Nephron progenitor cell (in vitro differentiated cells): ENCODE measurements at places on chromosomes 12 and 14.
A peak's percentile ranks its signal among the peaks of the same experiment; 100 is the strongest.

DNA sequence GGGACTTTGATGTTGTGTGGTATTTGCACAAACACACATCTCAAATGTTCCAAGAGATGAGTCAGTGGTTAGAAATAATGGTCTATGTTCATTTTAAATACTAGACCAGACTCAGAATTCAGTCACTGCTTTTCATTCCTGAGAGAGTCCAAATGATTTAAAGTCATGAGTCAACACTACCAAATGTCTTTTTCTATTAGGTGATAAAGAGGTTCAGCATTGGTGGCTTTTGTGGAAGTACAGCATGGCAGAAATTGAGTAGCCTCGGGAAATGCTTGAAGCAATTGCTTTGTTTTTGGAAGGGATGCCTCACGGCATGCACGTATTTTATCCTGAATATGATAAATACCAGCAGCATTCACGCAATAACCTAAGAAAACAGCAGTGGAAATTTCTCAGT, 115.7 kb downstream of the DIO2 start:
- no peak for DNase-seq

DNA sequence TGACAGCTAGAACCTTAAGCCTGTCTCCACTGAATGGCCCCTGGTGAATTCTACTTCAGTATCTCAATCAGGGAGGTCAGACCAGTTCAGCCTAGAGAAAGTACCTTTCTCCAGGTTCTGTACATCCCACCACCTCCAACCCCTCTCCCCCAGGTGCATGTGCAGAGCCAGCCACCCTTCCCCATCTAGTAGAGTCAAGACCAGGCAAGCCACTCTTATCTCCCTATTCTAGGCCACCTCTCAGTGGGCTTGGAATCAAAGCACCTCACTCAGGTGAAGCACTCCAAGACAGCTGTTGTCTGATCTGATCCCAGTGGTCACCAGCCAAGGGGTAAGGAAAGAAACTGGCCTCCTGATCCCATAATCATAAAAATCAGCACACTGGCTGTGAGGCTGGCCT, 340.9 kb downstream of the BCL11B start:
- no peak for DNase-seq

GRCh38 chr12:666766-667308, 3.6 kb upstream of the NINJ2 start:
- DNase-seq = no peak

- peak; percentile 20 for DNase-seq
Measured at GRCh38 chr14:104105071-104105821, 19.7 kb downstream of the ASPG start.

DNA sequence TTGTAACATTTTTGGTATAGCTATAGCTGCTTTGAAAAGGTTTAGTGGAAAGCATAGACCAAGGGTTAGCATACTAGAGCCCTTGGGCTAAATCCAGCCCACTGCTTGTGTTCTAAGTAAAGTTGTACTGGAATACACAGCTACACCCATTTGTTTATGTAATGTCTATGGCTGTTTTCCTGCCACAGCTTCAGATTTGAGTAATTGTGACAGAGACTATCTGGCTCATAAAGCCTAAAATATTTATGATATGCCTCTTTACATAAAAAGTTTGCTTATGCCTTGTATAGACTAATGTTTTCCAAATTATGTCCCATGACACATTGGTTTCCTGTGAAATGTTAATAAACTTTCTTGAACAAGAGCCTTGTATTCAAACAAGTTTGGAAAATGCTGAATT, 234.8 kb upstream of the ATP2B1 start:
- DNase-seq = no peak

DNA sequence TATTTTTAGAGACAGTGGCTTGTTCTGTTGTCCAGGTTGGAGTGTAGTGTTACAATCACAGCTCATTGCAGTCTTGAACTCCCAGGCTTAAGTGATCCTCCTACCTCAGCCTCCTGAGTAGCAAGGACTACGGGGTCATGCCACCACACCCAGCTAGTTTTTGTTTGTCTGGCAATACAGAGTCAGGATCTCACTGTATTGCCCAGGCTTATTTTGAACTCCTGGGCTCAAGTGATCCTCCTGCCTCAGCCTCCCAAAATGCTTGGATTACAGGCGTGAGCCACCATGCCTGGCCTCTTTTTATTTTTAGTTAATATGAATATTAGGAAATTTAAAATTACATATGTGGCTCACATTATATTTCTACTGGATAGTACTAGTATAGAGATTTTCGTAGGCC, 28.9 kb downstream of the PPTC7 start:
- no peak for DNase-seq

- no peak for DNase-seq
Measured at GRCh38 chr14:32354716-32355115, 25.6 kb downstream of the AKAP6 start.

DNA sequence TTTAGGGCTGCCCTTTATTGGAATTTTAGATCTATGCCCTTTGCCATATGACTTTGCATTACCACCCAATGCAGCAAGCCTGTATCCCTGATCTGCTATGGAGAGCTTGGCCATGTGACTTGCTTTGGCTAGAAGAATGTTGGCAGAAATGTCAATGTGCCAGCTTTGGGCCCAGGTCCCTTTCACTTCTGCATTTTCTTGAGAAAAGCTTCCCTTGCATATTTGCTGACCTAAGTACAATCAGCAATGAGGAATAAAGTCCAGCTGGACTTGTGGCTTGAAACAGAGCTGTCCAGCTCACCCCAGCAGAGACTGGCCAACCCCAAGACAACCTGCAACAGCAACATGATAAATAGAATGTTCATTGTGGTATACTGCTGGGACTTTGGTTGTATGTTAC, 135.9 kb downstream of the PAH start:
- DNase-seq = no peak

DNA sequence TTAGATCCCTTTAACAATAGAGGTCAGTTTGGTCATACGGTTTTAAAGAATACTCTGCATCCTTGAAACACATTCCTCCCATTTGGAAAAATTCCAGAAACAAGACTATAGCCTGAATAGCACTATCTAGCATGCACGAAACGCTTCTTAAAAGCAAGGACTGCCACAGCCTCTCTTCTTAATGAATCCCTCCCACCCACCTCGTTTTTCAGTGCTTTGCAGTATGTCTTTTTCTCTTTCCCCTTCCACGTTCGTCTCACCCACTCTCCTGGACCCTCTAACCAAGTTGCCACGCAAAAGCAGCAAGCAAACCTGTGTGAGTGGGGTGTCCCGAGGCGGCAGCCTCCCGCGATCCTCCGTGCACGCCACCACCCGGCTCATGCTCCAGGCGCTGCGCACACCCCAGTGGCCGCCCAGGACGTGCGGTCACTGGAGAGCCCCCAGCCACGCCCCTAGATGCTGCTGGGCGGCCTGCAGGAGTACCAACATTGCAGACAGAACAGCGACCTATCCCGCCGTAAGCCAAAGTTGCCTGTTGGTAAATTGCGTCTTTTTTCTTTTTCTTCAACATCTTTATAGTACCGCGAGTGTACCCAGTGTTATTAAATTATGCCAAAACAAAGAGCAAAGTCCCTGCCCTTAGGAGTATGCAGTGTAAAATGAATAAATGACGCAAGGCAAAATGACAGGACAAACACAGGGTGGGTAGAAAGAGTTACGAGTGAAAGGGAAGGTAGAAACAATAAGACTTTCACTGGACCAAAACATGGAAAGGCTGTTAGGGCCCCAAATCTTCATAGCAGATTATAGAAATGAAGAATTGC, at the start of gene SLC38A4:
TSS of gene SLC38A4 (minus strand) at position 407 of the 824 bp plus-strand sequence. CDS start 32,926 bp downstream, outside the sequence.
- DNase-seq = peak; percentile 70

GRCh38 chr12:47755655-47756562, 2.8 kb downstream of the RAPGEF3 start:
- DNase-seq = peak; percentile 49

DNA sequence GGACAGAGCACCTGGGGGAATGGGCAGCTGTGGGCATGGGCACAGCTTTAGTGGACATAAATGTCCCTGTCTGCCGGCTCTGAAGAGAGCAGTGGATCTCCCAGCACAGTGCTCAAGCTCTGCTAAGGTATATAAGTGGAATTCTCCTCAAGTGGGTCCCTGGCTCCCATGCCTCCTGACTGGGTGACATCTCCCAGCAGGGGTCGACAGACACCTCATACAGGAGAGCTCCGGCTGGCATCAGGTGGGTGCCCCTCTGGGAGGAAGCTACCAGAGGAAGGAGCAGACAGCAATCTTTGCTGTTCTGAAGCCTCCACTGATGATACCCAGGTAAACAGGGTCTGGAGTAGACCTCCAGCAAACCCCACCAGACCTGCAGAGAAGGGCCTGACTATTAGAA, 25.0 kb upstream of the NUAK1 start:
- no peak for DNase-seq

GRCh38 chr12:104280111-104280510, 23.4 kb upstream of the EID3 start:
- DNase-seq = no peak

- DNase-seq = no peak
Measured at GRCh38 chr12:24608108-24608507, 340.8 kb downstream of the BCAT1 start.

GRCh38 chr14:32825058-32825457, 113.6 kb upstream of the NPAS3 start:
- DNase-seq = no peak

DNA sequence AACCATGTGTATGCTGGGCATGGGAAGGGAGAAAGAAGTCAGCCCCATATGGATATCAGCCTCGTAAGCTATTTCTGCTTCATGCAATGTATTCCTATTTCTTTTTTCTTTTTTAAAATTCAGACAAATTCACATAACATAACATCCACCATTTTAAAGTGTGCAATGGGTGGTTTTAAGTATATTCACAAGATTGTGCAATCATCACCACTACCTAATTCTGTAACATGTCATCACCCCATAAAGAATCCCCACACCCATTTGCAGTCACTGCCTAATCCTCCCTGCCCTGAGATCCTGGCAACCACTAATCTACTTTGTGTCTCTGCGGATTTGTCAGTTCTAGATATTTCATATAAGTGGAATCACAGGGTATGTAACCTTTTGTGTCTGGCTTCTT, 9.5 kb downstream of the POMT2 start:
- no peak for DNase-seq

DNA sequence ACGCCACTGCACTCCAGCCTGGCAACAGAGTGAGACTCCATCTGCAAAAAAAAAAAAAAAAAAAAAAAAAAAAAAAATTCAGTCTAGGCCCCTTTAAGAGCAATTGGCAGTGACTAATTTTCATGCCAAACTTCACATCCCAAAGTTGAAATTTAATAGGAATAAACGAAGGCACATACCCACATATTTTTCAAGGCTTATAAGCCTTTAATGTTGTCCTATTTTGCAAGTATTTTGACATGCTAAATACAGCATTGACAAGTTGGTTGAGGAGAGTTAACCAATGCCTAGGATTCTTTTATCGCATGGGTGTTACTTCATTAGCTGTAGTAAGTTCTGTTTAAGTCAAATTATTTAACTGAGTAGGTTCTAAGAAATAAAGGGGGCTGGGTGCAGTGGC, 23.5 kb upstream of the HIP1R start:
- no peak for DNase-seq

DNA sequence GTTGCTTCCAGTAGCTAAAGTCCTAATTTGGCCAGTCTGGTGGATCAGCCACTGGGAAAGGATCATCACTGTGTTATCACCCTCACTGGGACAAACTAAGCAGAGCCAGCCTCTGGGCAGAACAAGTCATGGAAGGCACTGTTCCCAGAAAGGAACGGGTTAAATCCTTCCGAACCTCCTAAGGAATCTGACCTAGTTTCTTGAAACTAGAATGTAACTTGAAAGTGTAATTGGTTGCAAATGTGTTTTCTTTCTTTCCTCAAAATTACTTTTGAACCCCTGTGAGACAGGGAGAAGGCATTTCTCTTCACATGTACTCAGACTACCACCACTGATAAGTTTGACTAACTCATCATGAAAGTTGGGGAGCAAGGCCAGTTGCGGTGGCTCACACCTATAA, 18.7 kb upstream of the KICS2 start:
- no peak for DNase-seq
